ENCODE measurements at places on chromosomes 2 and 18.

DNA sequence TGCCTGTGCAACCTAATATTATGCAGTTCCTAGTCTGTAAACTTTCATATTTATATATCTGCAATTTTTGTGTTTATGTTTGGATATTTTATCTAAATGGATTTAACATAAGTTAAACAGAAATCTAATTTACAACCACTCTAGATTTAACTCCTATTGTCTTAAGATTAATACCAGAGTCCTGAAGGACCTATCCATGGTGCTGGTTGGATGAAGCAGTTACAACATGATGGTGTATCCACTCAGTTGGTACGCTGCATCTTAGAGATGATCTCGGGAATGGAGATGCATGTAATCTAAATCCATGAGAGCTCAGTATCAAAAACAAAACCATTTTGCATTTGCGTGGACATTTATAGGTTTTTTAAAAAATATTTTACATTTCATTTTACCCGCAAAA is 745.9 kb upstream of the SLC8A1 start:
- DNase-seq: no peak

GRCh38 chr2:173326806-173327205 is 27.9 kb upstream of the CDCA7 start:
- no peak for DNase-seq

- DNase-seq: no peak
These were observed 21.5 kb upstream of the SPRED2 start for GRCh38 chr2:65453916-65454315.

- no peak for DNase-seq
These were observed 165.4 kb downstream of the CAPN13 start for GRCh38 chr2:30641765-30642345.

- DNase-seq: no peak
These were observed 19.3 kb upstream of the SMCHD1 start for GRCh38 chr18:2636126-2636631.

GRCh38 chr2:23617811-23618215 is 232.8 kb downstream of the KLHL29 start:
- no peak for DNase-seq

DNA sequence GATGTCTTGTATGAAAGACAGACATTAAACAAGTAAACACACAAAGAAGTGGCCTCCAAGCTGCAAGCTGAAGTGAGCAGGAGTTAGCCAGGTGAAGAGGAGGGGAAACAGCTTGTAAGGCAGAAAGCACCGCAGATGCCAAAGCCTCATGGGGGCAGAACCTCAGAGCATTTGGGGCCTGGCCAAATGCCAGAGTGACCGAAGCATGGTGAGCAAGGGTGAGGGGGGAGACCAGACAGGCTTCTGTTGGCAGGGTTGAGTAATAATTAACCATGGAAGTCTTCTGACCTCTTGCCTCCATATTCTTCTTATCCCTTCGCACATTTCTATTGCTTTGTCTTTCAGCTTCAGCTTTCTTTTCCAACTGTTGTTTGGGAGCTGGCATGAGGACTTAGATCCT is 5.6 kb downstream of the QPCT start:
- DNase-seq: no peak

GRCh38 chr18:63534615-63535014 is 7.6 kb upstream of the SERPINB12 start:
- no peak for DNase-seq

DNA sequence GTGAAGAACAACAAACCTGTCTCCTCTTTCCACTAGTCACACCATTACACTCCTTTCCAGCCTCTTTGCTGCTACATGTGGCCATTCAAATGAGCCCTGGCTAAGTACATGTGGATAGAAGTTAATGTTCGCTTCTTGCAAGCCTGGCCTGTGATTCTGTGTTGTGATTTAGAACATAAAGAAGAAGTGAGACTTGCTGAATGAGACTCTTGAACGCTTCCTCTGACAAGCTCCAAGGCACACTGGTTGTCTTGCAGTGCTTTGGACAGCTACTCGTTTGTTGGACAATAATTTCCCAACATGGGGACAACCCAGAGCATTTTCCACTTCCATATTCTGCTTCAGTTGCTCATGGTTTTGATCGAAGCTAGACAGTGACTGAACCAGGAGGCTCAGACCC is 57.3 kb downstream of the CCDC74A start:
- no peak for DNase-seq

DNA sequence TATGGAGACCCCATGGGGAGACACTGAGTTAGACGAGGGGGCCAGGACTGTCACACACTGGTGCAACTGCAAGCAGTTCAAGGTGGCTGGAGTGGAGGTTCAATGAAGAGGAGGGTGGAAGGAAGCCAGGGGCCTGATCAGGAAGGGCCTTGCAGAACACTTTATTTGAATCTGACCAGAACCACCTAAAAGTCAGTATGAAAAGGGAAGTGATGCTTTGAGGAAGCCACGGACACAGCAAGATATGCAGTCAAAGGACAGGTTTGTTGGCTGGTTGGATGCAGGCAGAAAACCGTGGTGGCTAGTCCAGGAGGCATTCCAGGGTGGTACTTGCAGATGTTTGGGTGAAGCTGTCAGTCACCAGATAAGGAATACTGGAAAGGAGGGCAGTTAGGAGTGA is 3.5 kb upstream of the FAM124B start:
- no peak for DNase-seq

DNA sequence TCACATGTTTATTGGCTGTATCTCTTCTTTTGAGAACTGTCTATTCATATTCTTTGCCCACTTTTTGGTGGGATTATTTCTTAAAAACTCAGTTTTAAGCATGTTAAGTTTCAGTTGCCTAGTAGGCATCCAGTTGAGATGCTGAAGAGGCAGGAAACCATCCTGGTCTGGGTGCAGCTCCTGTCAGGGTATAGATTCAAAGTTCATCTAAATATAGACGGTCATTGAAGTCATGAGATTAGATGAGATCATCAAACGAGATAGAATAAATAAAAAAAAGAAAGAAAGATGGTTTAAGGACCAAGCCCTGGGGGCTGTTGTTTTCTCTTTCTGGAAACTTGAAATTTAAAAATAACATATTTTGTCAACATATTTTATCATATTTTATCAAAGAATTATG is 9.2 kb upstream of the DNAH7 start:
- DNase-seq: no peak

DNA sequence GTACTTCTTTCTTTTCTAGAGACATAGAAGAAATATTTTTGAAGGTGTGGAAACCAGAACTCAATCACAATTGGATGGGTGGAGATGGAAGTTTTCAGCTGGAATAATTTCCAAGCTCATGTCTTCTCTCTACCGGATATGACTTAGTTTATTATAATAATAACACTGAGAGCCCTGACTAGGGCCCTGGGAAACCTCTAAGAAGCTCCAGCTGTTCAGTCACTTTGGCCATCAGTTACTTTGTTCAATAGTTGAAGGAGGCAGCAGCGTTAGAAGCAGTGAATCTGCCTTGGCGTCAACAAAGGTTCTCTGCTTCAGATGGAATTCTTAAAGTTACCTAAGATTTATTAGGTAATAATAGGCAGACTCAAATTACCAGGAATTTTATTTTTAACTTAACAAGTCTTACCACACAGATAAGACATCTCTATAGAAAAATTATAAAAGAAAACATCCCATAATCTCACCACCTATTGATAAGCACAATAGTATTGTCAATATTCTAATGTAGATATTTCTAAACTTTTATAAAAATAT is 293.8 kb upstream of the CHAC2 start:
- no peak for DNase-seq

- no peak for DNase-seq
These were observed at the start of gene IL36A for GRCh38 chr2:113005030-113005509. TSS of gene IL36A (plus strand) at chr2:113005459. CDS start at chr2:113005872, 413 bp downstream.

- no peak for DNase-seq
These were observed 49.1 kb downstream of the GTF3C3 start for GRCh38 chr2:196750291-196750923.

DNA sequence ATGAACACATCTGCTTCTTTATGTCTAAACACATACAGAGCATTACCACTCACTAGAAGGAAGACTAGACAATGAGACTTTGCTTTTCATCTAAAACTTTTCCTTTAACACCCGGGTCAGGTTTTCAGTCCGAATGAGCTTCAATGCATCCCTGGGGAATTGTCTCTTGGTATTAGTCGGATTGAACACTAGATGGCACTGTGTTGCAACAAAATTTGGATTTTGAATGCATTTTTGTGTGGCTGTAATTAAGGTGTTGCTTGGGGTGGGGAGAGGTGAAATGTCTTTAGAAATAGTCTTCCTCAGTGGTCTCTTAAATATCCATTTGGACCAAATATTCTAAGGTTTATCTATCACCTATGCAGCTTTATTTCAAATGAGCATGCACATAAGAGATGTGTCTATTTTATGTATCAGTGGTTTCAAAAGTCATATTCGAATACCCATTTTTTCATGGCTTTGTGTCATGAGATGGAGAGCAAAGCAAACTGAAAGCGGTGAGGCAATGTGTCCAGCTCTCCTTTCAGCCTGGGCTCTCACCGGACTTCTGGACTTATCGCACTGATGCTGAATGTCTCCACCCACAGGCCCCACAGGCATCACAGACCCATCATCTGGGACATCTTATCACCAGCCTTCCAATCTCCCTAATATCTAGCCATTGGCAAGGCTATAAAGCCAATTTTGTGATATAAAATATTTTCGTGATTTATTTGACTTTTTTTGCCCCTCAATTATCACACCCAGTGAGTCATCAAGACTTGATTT is 510.3 kb downstream of the RNF144A start:
- DNase-seq: no peak

DNA sequence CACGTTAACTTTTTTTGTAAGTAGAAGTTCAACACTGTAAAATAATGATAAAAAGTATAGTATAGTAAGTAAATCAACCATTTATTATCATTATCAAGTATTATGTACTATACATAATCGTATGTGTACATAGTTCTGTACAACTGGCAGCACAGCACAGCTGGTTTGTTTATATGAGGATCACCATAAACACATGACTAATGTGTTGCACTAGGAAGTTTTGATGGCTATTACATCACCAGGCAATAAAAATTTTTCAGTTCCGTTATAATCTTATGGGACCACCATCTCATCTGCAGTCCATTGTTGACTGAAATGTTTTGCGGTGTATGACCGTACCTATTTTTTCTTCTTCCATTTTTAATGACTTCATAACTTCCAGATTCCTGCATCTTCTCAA is 39.2 kb upstream of the ZNF385B start:
- DNase-seq: no peak

GRCh38 chr2:219161097-219161496 is 482 bp upstream of the NHEJ1 start:
- DNase-seq: no peak

DNA sequence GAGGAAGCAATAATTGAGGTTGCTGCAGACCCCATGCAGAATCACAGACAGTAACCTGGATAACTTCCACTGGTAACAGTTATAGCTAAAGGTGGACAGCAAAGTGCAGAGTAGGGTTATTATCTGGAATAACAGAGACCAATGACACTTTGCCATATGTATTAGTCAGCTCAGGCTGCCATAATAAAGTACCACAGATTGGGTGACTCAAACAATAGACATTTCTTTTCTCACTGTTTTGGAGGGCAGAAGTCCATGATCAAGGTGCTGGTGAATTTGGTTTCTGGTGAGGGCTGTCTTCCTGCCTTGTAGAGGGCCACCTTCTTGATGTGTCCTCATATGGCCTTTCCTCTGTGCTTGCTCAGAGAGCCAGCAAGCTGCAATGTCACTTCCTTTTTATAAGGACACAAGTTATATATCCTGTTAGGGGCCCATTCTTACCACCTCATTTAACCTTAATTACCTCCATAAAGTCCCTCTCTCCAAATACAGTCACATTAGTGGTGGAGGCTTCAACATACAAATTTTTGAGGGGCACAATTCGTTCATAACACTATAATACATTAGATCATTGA is 191.0 kb upstream of the LRP1B start:
- no peak for DNase-seq

- DNase-seq: no peak
These were observed 39.4 kb downstream of the TMEM182 start for GRCh38 chr2:102801098-102801718.

GRCh38 chr2:179186126-179186525 is 78.5 kb downstream of the SESTD1 start:
- no peak for DNase-seq

DNA sequence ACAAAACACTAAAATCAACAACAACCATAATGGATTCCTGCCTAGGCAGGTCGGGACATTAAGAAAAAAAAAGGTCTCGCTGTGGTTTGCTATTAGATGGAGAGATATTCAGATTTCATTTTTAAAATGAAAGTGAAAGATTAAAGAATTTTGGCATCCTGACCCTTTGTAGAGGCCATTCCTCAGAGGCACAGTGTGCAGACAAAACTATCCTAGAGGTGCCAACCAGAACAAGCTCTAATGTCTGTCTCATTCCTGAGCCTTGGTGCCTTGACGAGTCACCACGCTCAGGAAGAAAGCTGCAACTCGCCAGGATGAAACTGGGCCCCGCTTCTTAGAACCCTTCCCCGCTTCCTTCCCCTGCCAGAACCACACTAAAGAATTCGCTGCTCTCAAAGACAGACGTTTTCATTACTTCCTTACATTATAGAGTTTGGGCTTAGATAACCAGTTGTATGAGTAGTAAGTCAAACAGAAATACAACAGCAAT is 156.0 kb downstream of the TGIF1 start:
- DNase-seq: peak; percentile 20

DNA sequence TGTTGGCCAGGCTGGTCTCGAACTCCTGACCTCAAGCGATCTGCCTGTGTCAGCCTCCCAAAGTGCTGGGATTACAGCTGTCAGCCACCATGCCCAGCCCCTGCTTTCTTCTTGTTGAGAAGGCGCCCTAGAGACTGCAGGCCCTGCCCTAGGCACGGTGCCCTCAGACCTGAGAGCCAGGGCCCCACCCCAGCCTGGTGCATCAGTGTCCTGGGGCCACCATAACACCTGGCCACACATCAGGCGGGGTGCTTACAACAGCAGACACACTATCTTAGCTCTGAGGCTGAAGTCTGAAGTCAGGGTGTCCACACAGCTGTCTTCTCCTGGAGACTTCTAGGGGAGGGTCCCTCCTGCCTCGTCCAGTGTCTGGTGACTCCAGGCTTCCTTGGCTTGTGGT is 120.6 kb downstream of the NDUFA10 start:
- no peak for DNase-seq

DNA sequence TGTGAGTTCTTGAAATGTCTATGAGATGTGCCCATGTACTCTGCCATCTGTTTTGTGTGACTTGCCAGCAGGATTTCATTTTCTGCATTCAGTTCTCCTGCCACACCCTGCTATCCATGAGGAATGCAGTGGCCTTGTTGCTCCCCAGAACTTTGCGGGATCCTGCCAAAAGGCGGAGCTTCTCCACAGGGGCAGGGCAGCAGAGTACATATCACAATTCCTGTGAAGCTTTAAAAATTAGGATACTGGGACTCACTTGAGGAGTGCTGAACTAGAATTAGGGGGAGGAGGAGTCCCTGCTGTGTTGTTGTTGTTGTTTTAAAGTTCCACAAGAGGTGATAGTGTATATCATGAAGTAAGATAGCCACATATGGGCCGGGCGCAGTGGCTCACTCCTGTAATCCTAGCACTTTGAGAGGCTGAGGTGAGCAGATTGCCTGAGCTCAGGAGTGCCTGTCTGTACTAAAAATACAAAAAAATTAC is 76.4 kb downstream of the TANC1 start:
- DNase-seq: no peak

GRCh38 chr2:198178766-198179165 is 374.4 kb downstream of the PLCL1 start:
- DNase-seq: no peak

GRCh38 chr2:107376909-107377308 is 449.8 kb upstream of the RGPD4 start:
- DNase-seq: no peak

GRCh38 chr2:238821944-238822670 is 25.8 kb upstream of the TWIST2 start:
- DNase-seq: no peak

- no peak for DNase-seq
These were observed 191.8 kb downstream of the FTCDNL1 start for GRCh38 chr2:199659207-199659606.

Measured in activated T-cell treated with anti-CD3 and anti-CD28 coated beads for 24 hours (primary cell).